ENCODE measurements at places on chromosomes 2 and 18. TPM values are rescaled to one million over a fixed set of nuclear protein-coding genes. Genes with fewer than 3 reads are reported as not detected.
A peak's percentile ranks its signal among the peaks of the same experiment; 100 is the strongest.

Gene SAG
- total RNA-seq, result not detected

Gene METTL5
- total RNA-seq, result 49.8 TPM

Gene ITGA4
- 20.6 TPM for total RNA-seq

Gene LYPD1
- 79.7 TPM for total RNA-seq

Gene RAX
- not detected for total RNA-seq

GRCh38 chr2:8421658-8422449 lies 260.0 kb upstream of the ID2 start:
- no peak for DNase-seq

GRCh38 chr2:52695731-52696130 lies 1071.9 kb upstream of the CHAC2 start:
- DNase-seq, result peak; percentile 66

- no peak for DNase-seq
These were observed 51.7 kb downstream of the PDCL3 start for GRCh38 chr2:100614455-100615000.

GRCh38 chr2:213559053-213559452 lies 274.8 kb downstream of the SPAG16 start:
- no peak for DNase-seq

GRCh38 chr18:79507076-79507545 lies 111.4 kb downstream of the NFATC1 start:
- no peak for DNase-seq

GRCh38 chr2:174682007-174682577 lies 82.2 kb downstream of the CHRNA1 start:
- DNase-seq, result no peak

GRCh38 chr2:132037527-132038178 lies 124.1 kb downstream of the ANKRD30BL start:
- no peak for DNase-seq

DNA sequence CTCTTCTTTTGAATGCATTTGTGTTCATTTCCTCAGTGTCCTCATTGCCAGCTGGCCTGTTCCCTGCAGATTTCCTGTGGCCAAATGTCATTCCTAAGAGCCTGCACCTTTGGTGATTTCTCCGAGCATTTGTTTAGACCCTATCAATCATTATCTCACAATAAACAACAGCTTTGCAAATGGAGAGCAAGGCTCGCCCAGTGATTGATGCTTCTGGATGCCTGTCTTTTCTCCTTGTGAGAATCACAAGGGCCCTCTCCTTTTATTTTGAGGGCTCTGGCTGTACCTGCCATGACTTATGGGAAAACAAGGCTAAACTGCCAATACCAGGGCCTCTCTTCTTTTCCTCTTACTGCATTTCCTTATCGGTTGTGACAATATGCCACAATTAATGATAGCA lies 1454.4 kb upstream of the CELF4 start:
- DNase-seq, result no peak

- peak; percentile 13 for DNase-seq
These were observed 96.0 kb downstream of the INHBB start for GRCh38 chr2:120441744-120442471.

- no peak for DNase-seq
These were observed 2.7 kb downstream of the RSAD2 start for GRCh38 chr2:6880200-6880733.

- DNase-seq, result no peak
These were observed 298.7 kb upstream of the MGAT5 start for GRCh38 chr2:133955169-133955568.

DNA sequence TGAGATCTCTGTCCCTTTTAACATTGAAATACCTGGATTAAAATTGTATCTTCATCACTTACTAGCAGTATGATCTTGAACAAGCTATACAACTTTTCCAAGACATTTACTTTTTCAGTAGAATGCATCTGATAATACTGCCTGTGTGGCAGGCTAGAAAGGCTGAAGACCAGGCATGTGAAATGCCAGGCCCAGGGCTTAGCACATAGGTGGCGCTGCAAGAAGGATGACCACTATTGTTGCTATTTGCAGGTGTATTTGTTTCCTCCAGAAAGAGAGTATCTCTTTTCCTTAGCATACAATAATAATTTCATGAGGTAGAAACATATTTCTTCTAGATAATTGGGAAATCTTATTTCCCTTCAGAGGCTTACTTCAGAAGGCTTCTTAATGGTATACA lies 331.3 kb downstream of the THSD7B start:
- DNase-seq, result no peak

DNA sequence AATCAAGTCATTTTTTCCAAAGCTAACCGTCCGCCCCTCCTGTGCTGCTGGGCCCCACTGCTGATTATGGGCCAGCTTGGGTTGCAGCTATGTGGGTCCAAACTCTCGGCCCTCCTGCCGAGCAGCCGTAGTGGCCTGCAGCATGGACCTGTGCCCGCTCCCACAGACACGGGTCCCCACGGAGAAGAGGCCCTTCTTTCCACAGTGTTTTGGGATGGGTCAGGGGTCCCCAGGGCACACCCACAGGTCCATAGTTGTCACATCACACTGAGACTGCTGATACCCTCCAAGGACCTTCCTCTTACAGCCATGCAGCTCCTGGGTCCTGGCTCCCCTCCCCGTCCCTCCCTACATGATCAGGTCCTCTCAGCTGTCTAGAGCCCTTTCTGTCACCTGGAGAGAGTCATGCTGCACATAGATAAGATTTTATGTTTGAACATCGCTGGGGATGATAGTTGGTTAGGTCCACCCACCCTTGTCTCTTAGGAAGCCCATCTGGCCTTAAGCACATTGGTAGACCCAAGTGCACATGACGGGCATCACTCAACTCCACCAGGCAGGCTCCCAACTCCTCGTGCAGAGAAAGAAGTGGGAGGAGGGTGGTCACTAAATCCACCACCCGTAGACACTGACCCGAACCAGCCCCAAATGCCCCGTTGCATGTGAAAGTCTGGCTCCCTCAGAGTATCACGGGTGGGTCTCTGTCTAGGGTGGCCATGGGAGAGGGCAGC lies 17.5 kb downstream of the GPR55 start:
- no peak for DNase-seq

DNA sequence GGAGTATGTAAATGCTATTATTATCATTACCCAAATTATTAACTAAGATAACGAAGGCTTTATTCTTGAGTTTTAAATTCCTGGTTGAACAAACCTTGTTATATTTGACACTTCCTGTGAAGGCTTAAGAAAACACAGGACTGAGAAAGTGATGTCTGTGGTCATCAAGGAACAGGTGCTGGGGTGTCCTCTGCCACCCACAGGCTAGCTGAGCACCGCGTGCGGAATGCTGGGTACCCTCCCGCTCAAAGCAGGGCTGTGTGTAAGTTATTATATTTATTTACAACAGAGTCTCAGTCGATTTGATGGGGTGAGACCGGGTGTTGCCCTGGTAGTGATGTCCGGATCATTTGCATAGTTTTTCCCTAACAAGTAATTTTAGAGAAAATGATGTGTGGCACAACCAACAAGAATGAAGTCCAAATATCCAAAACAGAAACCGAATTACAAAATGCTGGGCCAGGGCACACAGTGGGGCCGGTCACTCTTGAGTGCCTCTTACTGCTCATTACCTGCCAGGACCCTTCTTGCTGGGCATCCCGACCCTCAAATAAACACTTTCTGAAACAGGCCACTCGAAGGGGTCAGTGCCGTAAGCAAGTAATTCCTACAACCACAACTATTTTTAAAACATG lies 49.2 kb downstream of the TMEM18 start:
- no peak for DNase-seq

DNA sequence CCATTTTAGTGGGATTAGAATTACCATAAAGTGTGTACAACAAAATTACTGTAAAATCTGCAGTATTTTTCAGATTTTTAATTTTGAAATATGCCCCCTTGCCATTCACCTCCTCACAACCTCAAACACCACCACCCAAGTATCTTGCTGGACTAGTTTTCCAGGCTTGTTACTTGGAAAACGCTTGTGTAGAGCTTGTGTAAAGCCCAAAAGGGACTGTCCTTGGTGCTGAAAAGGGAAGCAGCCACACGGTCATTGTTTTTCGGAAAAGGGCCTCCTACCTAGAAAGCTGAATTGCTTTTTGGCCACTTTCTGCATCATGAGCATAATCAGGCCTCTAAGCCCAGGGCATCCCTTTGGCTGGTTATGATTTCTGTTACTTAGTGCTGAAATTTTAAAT lies 563.4 kb downstream of the LRRTM4 start:
- DNase-seq, result no peak

DNA sequence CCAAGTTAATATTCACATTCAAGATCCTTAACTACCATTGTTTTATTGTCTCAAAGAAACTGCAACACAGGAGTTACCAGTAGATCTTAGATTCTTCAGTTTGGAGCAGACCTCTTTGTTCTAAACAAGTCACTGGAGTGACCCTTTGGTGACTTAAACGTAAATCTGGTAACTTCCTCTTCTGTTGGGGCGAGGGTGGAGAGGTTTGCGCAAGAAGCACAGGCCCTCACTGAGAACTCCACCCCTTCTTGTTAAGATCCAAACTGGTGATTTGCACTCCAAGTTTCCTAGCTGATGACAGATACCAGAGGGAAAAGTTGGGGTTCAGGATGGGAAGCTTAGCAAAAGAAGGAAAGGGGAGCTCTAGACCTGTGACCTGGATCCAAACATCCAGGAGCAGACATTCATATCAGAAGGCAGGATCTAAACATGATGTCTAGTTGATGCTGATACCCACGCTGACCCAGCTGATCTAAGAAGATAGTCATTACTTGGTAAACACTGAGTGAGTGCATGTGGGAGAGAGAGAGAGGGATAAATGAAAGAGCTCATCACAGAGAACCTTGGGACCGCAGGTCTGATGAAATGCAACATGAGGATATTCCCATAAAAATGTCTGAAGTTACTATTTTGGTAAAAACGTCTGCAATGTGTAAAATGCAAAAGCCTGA lies 256.0 kb downstream of the CDH20 start:
- peak; percentile 20 for DNase-seq
